Vagina (tissue), 2 donors: ENCODE measurements at places on chromosomes 13 and 19.

GRCh38 chr13:37652596-37652995 lies 54.0 kb upstream of the POSTN start:
- DNase-seq, result no peak

DNA sequence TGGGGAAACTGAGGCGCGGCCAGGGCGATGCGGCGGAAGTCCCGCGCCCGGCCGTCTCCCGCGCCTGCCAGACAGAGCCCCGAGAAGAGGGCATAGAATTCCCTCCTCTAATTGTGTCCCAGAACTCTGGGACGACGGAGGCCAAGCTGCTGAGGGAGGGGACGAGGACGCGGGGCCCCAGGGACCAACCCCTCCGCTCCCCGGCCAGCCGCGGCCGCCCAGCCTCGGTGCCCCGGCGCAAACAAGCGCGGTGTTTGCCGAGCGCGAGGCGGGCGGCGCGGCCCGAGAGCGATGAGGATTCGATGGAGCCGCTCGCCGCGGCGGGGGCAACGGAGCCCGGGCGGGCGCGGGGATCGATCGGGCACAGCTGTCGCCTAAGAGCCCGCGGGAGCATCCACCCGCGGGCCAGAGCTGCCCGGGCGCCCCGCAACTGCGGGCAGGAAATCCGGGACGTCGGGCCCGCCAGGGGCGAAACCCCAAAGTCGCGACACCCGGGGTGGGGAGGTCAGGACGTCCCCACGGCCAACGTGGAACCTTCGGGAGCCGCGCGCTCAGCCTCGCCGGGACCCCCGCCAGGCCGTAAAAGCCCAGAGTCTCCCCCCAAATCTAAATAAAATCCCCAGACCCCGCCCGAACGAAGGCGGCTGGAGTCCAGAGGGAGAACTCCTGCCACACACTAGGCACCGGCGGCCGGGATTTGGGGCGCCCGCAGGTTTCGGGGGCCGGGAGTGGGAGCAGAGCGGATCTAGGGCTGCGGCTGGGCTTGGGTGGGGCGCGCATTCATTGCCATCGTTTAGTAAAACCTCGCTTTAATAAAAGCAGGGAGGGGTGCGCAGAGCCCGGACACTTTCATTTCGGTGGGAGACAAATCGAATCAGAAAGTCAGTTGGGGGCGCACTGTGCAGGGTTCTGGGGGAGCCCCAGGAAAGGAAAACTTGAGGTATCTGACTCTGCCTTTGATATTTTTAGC lies 3.6 kb upstream of the ONECUT3 start:
- DNase-seq, result no peak

GRCh38 chr19:46746281-46747057 lies at the start of gene STRN4:
STRN4 (minus strand) TSS chr19:46746450; CDS start chr19:46746430, 20 bp downstream.
- no peak for DNase-seq

GRCh38 chr13:91242652-91243051 lies 104.8 kb upstream of the MIR17HG start:
- no peak for DNase-seq

DNA sequence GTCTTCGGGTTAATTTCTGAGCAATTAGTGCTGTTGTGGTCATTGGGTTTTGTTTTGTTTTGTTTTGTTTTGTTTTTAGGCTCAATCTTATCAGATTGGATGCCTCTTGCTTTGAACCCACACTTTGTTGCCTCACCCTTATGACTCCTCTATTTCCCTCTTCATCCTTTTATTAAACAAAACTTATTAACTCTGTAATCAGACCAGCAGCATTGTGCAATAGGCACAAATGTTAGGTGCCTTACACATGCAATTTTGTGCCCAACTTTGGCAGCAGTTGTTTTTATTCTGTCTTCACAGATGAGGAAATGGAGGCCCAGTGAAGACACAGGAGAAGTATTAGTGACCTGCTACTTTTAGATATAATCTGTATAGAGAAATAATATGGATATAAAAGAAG lies 377.7 kb downstream of the KCNRG start:
- no peak for DNase-seq

DNA sequence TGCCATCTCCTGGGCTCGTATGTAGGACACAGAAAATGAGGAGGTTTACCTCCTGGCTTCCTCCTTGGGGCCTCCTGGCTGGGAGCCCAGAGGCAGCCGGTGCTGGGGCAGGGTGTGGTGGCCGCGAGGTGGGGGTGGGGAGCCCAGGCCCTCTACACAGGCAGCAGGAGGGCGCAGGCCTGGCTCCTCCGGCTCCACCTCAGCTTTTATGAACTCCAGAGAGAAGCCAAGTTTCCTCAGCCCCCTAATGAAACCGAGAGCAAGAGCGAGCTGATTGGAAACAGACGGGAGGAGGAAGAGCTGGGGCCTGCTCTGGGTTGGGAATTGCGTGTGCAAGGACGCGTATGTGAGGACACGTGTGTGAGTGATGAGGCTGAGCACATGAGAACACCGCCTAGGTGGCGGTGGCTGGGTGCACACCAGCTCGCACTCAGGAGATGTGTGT lies 23.1 kb downstream of the LYL1 start:
- no peak for DNase-seq
